ENCODE measurements at places on chromosomes 2 and 18. TPM values are rescaled to one million over a fixed set of nuclear protein-coding genes. Genes with fewer than 3 reads are reported as not detected.

The GKN2 gene
- total RNA-seq, result not detected

The HOXD12 gene
- 0.12 TPM for total RNA-seq

The INPP1 gene
- total RNA-seq, result 6.6 TPM

The ANKRD44 gene
- total RNA-seq, result 10.3 TPM

The LINC00305 gene
- total RNA-seq, result not detected

The CAPN10 gene
- total RNA-seq, result 11.1 TPM

The ICOS gene
- total RNA-seq, result not detected

The VAMP5 gene
- 15.1 TPM for total RNA-seq

The SCYGR4 gene
- total RNA-seq, result not detected

The TNFAIP6 gene
- total RNA-seq, result not detected

The IHH gene
- not detected for total RNA-seq

The RTP5 gene
- not detected for total RNA-seq

The SOWAHC gene
- 11.4 TPM for total RNA-seq

The SERPINB13 gene
- total RNA-seq, result not detected

The PDE11A gene
- 0.49 TPM for total RNA-seq

The VWC2L gene
- not detected for total RNA-seq

The GPBAR1 gene
- 0.37 TPM for total RNA-seq

The ACTR1B gene
- 39.4 TPM for total RNA-seq

The SLC9A2 gene
- 0.05 TPM for total RNA-seq

The ALLC gene
- total RNA-seq, result not detected

The DAW1 gene
- 0.30 TPM for total RNA-seq

The CHAC2 gene
- total RNA-seq, result 14.6 TPM

The XDH gene
- not detected for total RNA-seq

The CETN1 gene
- total RNA-seq, result not detected

The GLI2 gene
- 0.76 TPM for total RNA-seq

The CDH19 gene
- total RNA-seq, result not detected

The B3GNT7 gene
- 0.17 TPM for total RNA-seq

The ACMSD gene
- not detected for total RNA-seq

The SMAD4 gene
- total RNA-seq, result 110 TPM

Measured in M059J (cell line).